ENCODE measurements at places on chromosomes 5 and 9. TPM values are rescaled to one million over a fixed set of nuclear protein-coding genes. Genes with fewer than 3 reads are reported as not detected.

The PCDHAC1 gene
- 0.71 TPM for total RNA-seq

The MYOT gene
- 10.9 TPM for total RNA-seq

The MPDZ gene
- 112 TPM for total RNA-seq

The AFAP1L1 gene
- 54.8 TPM for total RNA-seq

The POU4F3 gene
- not detected for total RNA-seq

The ADAMTSL1 gene
- total RNA-seq, result 61.8 TPM

The GABRA6 gene
- total RNA-seq, result not detected

The C5orf52 gene
- not detected for total RNA-seq
